Endothelial cell of umbilical vein (primary cell): ENCODE measurements at places on chromosomes 11 and 22. TPM values are rescaled to one million over a fixed set of nuclear protein-coding genes. Genes with fewer than 3 reads are reported as not detected.

The NXPE1 gene
- not detected in 2 replicates for polyA plus RNA-seq

The OR52K1 gene
- not detected in 2 replicates for polyA plus RNA-seq

The SHANK3 gene
- 26.1 and 29.7 TPM in 2 replicates for polyA plus RNA-seq

The OR5P2 gene
- 0.08 TPM in 1 of 2 replicates, not detected in the other for polyA plus RNA-seq

DNA sequence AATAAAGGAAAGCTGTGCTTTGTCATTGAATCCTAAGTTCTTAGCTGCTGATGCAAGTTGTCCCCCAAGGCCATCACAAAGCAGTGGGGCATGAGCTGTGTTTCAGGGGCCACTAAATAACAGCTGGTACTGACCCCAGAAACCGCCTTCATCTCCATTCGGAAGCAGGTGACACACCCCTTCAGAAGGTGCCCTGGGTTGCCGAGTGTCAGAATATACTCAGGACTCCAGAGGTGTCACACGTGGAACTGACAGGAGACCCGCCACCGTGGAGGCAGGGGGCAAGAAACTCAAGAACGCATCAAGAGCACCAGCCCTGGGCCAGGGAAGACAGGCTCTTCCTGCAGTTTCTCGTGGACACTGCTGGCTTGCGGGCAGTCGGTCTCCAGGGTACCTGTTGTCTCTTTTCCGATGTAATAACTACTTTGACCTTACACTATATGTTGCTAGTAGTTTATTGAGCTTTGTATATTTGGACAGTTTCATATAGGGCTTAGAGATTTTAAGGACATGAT, 41.5 kb downstream of the PPP2R1B start:
- peaks cover 38% of the 10 kb centered on the region for H3K36me3 ChIP-seq
- DNase-seq: no peak
- no peak overlapping the region for H3K27ac ChIP-seq
- H3K4me3 ChIP-seq: no peak overlapping the region

DNA sequence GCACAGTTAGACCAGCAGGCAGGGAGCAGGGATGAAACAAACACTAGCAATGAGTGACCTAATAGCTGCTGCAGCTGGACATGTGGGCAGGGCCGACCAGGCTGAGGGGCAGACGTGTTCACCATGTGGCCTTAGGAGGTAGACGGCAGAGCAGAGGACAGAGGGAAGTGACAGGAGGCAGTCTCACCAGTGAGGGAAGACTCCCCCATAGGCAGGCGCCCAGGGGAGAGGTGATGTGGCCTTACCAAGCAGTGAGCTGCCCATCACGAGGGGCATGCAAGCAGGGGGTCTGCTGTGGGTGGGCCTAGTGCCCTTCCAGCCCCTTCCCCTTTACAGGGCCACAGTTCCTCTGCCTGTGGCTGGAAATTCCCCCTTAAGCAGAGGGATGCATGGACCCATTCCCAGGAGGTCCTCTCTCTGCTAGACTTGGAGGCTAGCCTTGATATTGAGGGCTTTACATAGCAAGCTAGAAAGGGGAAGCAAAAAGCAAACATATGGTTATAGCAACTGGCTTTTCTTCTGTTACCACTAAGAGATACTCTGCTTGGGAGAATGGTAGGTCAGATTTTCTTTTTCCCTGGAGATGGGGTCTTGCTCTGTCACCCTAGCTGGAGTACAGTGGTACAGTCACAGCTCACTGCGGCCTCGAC, 67.6 kb downstream of the MPPED1 start:
- no peaks in the 10 kb centered on the region for H3K36me3 ChIP-seq
- no peaks in the 10 kb centered on the region for H3K27me3 ChIP-seq
- no peak overlapping the region for H3K27ac ChIP-seq
- H3K4me1 ChIP-seq: no peaks in the 10 kb centered on the region
- H3K4me3 ChIP-seq: no peak overlapping the region
- no peak for DNase-seq

DNA sequence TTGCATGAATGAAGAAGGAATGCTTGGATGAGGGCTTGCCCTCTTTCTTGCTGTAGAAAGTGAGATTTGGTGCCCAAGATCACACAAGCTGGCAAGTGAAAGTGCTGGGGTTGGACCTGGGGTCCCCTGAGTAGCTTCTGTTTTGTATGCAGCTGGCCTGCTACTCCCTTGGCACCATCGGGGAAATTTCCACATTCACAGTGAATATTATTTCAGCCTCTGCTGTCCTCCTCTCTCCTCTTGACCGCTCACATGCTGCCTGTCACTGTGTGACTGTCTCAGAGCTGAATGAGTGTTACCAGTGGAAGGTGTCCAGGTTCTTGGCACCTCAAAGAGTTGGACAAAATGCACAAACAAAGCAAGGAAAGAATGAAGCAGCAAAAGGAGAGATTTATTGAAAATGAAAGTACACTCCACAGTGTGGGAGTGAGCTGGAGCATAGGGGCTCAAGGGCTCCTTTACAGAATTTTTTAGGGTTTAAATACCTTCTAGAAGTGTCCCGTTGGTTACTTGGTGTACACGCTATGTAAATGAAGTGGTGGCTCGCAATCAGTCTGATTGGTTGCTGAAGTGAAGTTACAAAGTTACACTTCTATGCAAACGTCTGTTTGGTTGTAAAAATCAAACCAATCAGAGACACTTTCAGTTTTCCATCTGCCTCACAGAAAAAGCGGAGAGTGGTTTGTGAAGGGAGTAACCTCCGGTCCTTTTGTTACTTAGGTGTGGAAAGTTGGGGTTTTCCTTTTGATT, 87.4 kb downstream of the DEPDC5 start:
- no peak for DNase-seq
- H3K36me3 ChIP-seq: no peaks in the 10 kb centered on the region
- no peak overlapping the region for H3K27ac ChIP-seq

GRCh38 chr22:35250156-35250555, 7.1 kb upstream of the HMGXB4 start:
- H3K27me3 ChIP-seq: peaks cover 3% of the 10 kb centered on the region
- no peak overlapping the region for H3K4me3 ChIP-seq
- no peak for DNase-seq
- H3K27ac ChIP-seq: no peak overlapping the region
- H3K4me1 ChIP-seq: no peaks in the 10 kb centered on the region

DNA sequence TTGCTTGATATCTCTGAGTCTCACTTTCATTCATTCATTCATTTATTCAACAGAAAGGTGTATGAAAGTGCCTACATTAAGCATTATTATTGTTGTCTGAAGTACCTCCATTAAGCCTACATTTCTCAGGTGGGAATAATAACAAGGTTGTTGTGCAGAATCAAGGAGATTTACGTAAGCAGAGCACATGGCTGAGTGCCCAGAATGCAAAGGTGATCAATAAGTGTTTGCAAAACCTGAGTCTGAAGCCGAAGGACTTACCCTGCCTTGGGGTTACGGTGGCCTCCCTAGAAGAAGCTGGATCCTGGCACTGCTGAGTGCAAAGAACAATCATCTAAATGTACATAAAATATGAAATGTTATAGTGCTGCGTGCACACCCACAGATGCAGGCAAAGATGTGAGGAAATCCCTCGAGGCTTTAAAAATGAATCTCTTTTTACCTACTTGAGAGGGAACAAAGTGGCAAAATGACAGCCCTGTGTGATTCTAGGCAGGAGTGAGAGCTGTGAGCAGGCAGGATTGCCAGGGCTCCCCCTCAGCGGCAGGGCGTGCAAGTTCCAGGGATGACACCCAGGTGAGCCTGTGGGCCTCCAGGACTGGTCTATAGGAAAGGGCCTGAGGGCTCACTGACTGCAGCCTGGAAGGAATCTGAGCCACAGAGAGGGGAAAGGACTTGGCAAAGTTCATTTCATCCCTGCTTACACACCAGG, 133.1 kb upstream of the TBCEL start:
- H3K27ac ChIP-seq: no peak overlapping the region
- H3K4me1 ChIP-seq: no peaks in the 10 kb centered on the region
- H3K27me3 ChIP-seq: no peaks in the 10 kb centered on the region

GRCh38 chr11:79413268-79413667, 27.6 kb downstream of the TENM4 start:
- no peaks in the 10 kb centered on the region for H3K36me3 ChIP-seq
- no peak overlapping the region for H3K27ac ChIP-seq
- no peaks in the 10 kb centered on the region for H3K4me1 ChIP-seq
- no peaks in the 10 kb centered on the region for H3K27me3 ChIP-seq
- no peak for DNase-seq

GRCh38 chr11:61683961-61684869, 4.0 kb downstream of the DAGLA start:
- no peak overlapping the region for H3K27ac ChIP-seq
- H3K36me3 ChIP-seq: no peaks in the 10 kb centered on the region
- H3K4me1 ChIP-seq: peaks cover 26% of the 10 kb centered on the region

DNA sequence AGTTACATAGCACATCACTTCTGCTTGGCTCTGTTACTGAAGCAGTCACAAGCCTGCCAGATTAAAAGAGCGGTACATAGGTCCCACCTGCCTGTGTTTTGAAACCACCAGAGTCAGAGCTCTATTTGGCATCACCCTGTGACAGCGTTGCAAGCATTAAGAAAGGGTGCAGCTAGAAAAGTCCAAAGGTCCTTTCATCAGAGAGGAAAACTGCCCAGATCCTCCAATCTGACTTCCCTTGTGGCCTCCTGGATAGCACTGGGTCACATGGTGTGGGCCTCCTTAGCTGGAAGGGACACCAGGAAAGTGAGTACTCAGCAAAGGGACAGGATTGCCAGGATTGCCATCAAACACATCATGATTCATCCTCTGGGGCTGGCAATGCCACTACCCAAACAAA, 22.9 kb downstream of the STX3 start:
- no peak overlapping the region for H3K4me3 ChIP-seq
- no peak for DNase-seq
- no peaks in the 10 kb centered on the region for H3K27me3 ChIP-seq
- peaks cover 18% of the 10 kb centered on the region for H3K4me1 ChIP-seq
- no peak overlapping the region for H3K27ac ChIP-seq

DNA sequence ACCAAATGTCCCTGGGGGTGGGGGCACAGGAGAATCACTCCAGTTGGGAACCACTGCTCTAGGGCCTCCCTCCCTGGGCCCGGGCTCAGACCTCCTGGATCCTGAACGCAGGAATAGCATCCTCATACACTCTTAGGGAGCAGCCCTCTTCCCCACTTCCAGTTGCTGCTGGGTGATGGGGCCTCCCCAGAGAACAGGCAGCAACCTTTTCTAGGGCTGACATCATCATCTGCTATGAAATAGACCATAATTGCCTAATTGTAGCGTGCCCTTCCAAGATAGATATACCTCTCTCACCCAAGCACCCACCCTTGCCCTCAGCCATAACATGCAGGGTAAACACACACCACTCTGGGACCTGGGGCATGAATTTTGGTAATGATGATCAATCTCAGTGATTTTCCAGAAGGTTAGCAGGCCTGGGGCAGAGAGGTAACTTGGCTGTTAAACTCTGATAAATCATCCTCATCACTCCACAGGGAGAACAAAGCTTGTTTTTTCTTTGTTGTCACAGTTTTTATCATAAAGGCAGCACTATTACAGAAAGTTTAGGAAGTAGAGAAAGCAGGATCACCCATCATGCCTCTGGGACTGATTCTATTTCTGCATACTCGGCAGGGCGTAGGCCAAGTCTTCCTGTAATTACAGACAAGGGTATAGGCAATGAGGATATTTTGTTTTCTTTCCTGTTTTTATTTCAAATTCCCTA, 88.3 kb upstream of the PRDM11 start:
- H3K27me3 ChIP-seq: no peaks in the 10 kb centered on the region
- no peak overlapping the region for H3K27ac ChIP-seq
- no peak for DNase-seq
- no peak overlapping the region for H3K4me3 ChIP-seq
- no peaks in the 10 kb centered on the region for H3K4me1 ChIP-seq

DNA sequence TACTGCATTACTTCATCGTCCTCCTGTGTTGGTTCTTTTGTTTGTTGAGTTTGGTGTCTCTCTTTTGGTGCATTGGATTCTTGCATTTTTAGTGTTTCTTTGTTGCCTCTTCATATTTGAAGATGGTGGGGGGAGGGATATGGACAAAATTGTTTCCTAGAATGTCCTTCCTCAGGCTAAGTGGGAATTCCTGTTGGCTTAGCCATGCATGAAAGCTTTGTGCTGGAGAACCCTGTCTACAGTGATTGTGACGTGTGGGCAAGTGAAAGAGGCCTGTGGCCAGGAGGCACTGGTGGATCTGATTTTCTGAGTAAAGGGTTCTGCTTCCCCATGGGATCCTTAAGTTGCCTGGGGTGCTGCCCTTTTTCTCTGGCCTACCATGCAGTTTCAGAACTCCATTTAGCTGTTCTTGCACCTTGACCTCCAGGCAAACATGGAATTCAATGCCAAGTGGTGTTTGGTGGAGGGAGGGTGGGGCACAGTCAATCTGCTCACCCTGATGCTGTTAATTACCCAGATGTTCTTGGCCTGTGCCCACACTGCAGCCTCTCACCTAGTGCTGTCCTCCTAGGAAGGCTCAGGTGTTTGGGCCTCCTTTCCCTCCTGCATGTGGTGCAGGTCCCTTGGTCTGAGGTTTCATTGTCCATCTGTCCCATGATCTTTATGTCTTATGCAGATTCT, 46.3 kb upstream of the SLC22A12 start:
- H3K36me3 ChIP-seq: no peaks in the 10 kb centered on the region
- no peaks in the 10 kb centered on the region for H3K27me3 ChIP-seq
- no peak for DNase-seq

DNA sequence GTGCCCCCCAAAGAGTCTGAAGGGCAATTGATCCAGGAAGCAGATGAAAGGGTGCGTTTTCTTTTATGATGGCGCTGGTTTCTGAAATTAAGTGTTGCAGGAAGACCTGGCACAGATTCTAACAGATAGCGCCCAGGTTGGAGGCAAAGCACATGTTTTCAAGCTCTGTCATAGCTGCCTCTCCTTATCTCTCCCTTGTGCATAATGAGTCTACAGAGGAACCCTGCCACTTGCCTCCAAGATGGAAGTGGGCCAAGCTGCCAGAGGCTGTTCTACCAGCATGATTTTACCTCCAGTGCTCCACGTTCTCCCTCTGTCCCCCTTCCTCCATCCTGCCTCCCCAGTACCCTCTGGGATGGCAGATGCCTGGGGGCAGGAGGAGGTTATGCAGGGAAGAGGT, 30.0 kb upstream of the TLCD5 start:
- no peak for DNase-seq
- H3K27ac ChIP-seq: no peak overlapping the region
- H3K36me3 ChIP-seq: no peaks in the 10 kb centered on the region

DNA sequence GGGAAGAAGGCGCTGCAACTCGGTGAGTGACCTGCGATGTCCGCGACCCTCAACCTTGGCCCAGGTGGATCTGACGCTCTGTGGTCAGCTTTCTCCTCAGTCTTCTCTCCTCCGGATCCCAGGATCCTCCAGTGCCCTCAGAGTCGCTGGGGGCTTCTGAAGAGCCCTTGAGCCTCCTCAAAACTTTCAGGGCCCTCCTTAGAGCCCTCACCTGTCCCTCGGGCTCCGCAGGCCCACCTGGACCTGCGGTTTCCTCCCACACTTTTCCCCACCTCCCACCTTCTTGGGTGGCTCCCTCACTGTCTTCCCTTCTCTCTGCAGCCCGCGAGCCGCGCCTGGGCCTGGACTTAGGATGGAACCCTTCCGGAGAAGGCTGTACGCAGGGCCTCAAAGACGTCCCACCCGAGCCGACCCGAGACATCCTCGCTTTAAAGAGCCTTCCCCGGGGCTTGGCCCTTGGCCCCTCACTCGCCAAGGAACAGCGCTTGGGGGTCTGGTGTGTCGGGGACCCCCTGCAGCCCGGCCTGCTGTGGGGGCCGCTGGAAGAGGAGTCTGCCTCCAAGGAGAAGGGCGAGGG, 335 bp downstream of the ZNF408 start:
- peaks cover 5% of the 10 kb centered on the region for H3K4me1 ChIP-seq
- DNase-seq: no peak
- peak overlapping the region; percentile 79 for H3K4me3 ChIP-seq
- H3K27me3 ChIP-seq: no peaks in the 10 kb centered on the region
